ENCODE measurements at places on chromosomes 5 and 9.

DNA sequence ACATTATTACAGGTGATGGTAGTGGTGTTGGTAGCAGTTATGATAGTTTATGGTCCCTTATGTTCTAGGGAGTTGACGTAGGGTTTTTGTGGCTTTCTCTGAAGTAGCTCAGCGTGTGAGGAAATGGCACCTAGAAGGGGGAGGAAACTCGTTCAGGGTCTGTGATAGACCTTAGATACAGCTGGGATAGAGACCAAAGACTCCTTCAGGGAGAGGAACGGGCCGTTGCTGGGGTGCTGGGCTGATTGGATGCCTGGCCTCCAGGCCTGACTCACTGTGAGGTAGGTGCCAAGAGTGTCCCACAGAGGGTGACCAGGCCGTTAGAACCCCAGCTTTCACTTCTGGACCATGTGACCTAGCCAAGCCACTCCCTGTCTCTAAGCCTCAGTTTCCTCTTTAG, 96.6 kb downstream of the DAB2IP start:
- no peak for DNase-seq

DNA sequence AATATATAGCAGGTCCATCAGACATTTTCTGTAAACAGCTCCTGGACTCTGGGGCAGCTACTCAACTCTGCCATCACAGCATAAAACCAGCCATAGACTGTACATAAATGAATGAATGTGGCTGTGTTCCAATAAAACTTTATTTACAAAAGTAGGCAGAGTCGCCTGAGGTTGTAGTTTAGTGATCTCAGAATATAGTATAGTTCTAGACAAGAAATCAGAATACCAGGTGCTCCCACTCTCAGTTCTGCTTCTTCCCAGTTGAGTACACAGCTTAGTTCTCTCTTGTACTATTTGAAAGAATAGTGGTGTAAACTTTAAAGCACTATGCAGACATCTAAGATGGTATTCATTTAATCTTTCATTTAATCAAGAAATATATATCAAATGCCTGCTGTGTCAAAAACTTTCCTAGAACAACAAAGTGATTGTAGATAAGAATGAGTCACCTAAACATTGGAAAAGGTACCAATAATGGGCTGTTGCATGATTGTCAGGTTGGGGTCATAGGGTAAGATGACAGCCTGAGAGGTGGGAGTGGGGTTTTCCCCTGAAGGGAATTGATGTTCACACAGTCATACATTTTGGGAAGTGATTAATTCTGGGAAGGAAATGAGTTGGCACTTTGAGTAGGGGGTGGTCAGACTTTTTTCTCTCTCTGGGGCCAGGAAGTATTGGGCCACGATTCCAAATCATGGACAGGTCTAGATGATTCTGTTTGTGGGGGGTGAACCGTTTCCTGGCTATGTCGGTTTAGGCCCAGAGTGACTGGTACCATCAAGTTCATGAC, 37.0 kb downstream of the TNFSF8 start:
- no peak for DNase-seq

- DNase-seq = no peak
Observed at GRCh38 chr5:83644301-83644700, 76.4 kb downstream of the HAPLN1 start.

- DNase-seq = no peak
Observed at GRCh38 chr5:127958421-127959011, 125.0 kb upstream of the SLC12A2 start.

DNA sequence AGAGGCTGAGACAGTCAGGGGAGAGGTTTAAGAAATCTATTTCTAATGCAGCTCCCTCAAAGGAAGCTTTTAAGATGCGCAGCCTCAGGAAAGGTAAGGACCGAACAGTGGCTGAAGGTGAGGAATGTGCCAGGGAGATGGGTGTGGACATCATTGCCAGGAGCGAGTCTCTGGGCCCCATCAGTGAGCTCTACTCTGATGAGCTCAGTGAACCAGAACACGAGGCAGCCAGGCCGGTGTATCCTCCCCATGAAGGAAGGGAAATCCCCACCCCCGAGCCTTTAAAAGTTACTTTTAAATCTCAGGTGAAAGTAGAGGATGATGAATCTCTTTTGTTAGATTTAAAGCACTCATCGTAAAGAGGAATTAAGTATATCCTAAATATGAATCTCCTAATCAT, 8.2 kb downstream of the CAVIN4 start:
- DNase-seq = no peak

- DNase-seq = no peak
Observed at GRCh38 chr5:174849426-174849825, 125.0 kb downstream of the MSX2 start.

DNA sequence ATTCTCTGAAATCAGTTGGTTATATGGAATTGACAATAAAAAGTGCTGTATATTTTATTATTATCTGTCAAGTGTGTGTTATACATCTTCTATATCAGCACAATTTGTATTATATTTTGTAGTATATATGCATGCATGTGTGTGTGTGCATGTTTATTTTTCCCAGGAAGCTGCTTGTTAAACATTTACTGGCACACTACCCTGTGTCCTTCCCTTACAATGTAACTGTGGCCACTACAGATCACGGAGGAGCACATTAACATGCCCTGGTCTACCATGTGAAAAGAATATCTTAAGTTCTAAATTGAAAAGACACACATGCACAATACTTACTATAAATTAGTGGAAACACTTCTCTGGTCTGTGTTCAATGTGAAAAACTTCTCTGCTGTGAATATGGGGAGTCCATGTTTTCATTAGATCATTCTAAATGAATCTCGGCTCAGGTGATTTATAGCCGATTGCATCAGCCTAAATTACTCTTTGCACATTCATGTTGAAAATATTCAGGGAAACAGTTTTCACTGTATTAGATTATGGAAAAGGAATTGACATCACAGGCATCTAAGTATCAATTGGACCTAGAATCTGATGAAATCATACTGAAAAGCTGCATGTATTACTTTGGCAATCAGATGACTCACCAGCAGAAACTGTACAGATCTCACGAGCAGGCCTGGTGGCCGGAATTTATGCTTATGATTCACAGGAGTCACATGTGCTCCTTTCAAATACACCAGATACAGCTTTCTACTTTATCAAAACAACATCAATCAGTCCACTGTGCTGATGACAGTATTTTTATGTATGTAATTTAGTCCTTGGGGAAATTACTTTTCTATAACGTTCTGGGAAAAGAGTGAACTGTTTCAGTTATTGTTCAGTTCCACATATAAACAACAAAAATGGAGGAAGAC, 39.4 kb downstream of the LURAP1L start:
- DNase-seq = no peak

GRCh38 chr9:137421838-137422603, 941 bp downstream of the EXD3 start:
- no peak for DNase-seq

- DNase-seq = no peak
Observed at GRCh38 chr5:117333011-117333410, 758.4 kb upstream of the SEMA6A start.

GRCh38 chr9:112550531-112550930, 63.9 kb downstream of the KIAA1958 start:
- DNase-seq = peak; percentile 10

DNA sequence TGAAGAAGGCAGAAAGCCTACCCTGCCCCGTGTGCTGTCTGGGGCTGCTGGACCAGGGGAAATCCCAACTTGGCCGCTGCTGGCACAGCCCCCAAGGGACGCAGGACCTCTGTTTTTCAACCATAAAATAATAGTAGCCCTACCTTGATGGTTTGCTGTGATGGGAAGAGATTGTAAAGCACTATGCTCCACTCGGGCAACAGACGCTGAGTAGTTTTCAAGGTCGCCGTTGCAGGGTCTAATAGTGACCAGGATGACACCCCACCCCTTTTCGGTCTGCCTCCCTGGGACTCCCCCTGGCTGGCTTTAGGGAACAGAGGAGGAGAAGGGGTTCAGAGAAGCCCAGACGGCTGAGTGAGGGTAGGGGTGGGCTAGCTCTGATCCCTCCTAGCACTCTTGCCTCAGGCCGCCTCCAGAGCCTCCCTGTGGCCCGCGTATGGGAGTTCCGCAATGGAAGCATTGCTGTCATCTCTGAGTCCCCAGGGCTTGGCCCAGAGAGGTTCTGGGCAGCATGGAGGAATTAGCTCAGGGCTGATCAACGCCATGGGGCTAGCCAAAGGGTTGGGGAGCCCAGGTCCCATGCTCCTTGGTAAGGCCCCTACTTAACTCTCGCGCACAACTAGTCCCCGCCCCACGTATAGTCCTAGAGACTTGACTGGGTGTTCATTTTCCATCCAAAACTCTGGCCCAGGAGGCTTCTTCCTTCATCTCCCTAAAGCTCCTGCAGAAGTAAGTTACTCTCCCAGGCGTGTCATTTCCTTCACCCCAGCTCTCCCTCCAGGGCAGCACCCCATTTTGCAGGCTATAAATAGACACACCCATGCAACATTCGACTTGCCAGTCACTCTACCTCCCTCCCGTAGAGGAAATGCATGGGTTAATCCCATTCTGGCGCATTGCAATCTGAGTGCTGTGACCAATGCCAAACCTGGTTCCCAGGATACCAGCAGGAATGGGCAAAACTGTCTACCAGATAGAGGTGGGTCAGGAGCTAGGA, 1.1 kb upstream of the IRF1 start:
- DNase-seq = no peak

GRCh38 chr5:148688787-148689186, 34.5 kb upstream of the HTR4 start:
- DNase-seq = no peak

DNA sequence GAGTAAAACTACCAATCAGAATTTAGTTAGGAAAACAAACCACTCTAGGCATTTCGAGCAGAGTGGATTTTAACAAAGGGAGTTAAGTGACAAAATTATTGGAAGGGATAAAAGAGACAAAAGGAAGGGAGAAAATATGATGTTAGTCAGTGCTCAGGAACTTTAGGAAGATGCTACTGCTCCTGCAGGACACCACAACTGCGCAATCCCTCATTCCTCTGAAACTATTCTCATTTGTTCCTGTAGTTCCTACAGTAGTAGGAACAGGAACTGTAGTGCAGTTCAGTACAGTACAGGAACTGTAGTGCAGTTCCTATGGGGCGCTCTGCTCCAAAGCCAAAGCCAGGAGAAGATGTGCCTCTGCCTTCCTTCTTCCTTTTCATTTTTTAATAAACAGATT, 29.9 kb upstream of the MEGF10 start:
- no peak for DNase-seq

- DNase-seq = no peak
Observed at GRCh38 chr5:177233206-177233605, 70.3 kb downstream of the RAB24 start.

DNA sequence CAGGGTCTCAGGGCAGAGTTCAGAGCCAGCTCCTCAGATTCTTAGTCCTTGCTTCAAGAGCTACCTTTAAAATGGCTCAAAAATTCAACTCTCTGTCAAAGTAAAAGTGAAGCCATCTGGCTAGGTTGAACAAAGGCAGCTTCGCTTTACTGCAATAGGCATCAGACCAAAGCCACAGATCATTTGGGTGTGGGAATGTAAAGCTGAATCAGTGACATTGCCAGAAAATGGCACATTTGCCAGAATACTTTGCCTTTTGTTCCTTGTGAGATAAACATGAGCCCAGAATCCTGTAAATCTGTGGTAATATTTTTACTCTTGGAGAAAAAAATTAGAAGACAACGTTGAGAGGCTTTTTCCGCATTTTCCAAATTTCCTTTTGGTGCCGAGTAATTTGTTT, 210.5 kb downstream of the PALM2AKAP2 start:
- DNase-seq = no peak

GRCh38 chr9:80410106-80410505, 838.3 kb downstream of the TLE4 start:
- no peak for DNase-seq

- no peak for DNase-seq
Observed at GRCh38 chr9:97809666-97810344, 43.2 kb upstream of the FOXE1 start.

- no peak for DNase-seq
Observed at GRCh38 chr9:35395076-35395705, 94.7 kb upstream of the RUSC2 start.

- DNase-seq = no peak
Observed at GRCh38 chr9:91805031-91805430, 145.0 kb downstream of the ROR2 start.

- DNase-seq = no peak
Observed at GRCh38 chr9:98132806-98133631, 14.0 kb upstream of the TRIM14 start.

GRCh38 chr5:178545176-178545575, 45.0 kb downstream of the COL23A1 start:
- no peak for DNase-seq

- DNase-seq = no peak
Observed at GRCh38 chr5:39223565-39224156, 4.3 kb upstream of the FYB1 start.

GRCh38 chr9:135478191-135478590, 1.4 kb upstream of the PPP1R26 start:
- no peak for DNase-seq

GRCh38 chr9:83956436-83957247, 23.4 kb downstream of the HNRNPK start:
- peak; percentile 45 for DNase-seq

DNA sequence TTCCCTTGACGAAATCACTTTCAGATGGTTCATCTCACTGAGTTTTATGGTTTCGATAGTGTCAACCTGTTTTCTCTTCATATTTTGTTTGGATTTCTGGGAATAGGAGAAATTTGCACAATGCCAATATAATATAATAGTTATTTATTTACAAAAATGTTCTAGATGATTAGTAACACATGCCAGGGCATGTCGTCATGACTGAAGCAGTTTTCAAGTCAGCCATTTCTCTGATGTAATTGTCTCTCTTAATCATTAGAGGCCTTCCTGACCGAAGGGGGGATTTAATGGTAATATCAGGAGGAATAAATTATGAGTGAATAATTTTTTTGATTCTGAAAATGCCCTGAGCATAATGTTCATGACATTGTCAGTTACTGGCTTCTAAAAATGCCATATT, 246.5 kb upstream of the ATP10B start:
- no peak for DNase-seq

GRCh38 chr5:111635916-111636570, 121.0 kb downstream of the NREP start:
- no peak for DNase-seq

DNA sequence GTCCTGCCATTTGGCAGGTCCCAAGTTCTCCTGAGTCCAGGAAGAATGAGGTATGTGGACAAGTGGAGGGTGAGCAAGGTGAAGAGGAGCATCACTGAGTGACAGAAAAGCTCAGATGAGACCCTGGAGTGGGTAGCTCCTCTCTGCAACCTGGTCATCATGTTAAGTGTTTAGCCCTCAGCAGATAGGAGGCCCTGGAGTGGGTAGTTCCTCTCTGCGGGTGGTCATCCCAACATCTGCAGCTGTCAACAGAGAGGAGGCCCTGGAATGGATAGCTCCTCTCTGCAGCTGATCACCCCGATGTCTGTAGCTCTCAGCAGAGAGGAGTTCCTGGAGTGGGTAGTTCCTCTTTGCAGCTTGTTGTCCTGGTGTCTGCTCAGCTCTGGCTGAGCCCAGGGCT, 48.4 kb downstream of the NDUFAF2 start:
- no peak for DNase-seq

DNA sequence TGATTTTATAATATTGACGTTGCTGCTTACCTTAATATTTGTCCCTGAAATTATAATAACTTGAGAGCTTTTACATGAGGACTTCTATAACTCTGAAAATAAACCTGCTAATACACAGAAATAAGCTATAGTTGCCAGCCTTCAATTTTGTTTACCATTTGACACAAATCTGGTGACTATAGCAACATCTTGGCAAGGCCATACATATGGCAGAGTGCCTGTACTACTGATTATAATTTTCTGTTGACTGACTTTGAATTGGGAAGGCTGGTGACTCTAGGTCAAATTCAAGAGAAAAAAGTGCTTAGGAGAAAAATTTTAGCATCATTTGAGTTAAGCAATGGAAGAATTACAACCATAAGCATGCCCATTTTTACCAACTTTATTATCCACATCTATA, 581.4 kb upstream of the PTPRD start:
- DNase-seq = no peak

Measured in GM12864 (cell line).